ENCODE measurements at places on chromosomes 5 and 9.

DNA sequence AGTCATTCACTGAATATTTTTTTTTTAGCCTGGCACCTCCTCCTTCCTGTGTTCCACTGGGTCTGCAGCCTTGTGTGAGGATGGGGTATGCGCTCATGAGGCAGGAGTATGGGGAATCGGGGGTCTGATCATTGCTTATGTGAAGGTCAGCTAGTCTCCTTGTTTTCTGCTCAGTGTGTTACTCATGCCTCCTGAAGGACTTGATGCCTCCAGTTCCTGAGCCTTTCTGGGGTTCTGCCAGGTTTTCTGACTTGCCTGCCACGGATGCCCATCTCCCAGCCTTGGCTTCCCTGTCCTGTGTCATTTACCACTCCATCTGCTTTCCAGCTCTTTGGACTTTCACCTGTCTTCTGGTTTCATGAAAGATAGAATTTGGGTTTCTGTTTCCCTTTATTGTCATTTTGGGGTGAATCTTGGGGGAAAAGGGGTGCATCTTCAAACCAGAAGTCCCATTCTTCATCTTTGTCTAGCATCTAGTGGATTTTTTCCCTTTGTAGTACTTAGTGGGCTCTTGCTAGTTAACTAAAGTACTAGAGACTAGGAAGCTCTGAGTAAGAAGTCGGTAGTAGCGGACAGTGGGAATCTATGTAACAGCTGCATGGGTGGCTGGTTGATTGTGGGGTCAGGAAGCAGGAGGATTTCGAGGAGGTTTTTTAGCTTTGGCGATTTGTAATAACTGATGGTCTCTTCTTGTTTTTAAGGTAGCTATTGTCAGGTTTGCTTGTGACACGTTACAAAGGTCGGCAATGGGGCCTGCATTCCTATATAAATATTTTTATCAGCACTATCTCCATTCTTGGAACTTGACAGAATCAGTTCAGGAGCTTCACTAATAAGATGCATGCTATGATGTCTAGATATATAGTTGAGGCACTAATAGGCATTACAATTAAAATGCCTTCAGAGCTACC is 8.2 kb downstream of the OTULIN start:
- no peak for DNase-seq
- H3K27ac ChIP-seq = no peak overlapping the region
- no peaks in the 10 kb centered on the region for H3K27me3 ChIP-seq

DNA sequence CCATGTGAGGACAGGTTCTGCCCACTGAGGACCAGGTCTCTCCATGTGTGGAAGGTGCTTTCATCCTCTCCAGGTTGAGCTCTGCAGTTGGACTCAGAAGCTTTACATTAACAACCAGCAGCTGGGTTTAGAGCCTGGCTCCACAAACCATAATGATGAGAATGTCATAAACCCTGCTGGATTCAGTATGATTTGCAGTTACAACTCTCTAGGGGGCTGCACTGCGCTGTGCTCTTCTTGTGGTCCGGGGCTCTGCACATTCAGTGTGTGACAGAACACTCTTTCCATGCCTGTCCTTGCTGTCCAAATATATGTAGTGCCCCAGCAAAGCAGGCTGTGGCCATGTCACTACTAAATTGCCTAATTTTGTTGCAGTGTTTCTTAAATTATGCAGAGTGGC is 334.3 kb downstream of the ICE1 start:
- no peaks in the 10 kb centered on the region for H3K36me3 ChIP-seq
- DNase-seq = no peak
- H3K4me1 ChIP-seq = no peaks in the 10 kb centered on the region
- H3K4me3 ChIP-seq = no peak overlapping the region

GRCh38 chr5:150661086-150661485 is at the start of gene MYOZ3:
Gene MYOZ3, plus strand, starts transcription at chr5:150661251. Its CDS starts 1,691 bp downstream, at chr5:150662942.
- no peak within 1 kb of the TSS for H3K4me3 ChIP-seq
- DNase-seq = no peak
- H3K27me3 ChIP-seq = no peaks in the 10 kb centered on the region
- H3K27ac ChIP-seq = no peak within 1 kb of the TSS
- no peaks in the 10 kb centered on the region for H3K36me3 ChIP-seq

DNA sequence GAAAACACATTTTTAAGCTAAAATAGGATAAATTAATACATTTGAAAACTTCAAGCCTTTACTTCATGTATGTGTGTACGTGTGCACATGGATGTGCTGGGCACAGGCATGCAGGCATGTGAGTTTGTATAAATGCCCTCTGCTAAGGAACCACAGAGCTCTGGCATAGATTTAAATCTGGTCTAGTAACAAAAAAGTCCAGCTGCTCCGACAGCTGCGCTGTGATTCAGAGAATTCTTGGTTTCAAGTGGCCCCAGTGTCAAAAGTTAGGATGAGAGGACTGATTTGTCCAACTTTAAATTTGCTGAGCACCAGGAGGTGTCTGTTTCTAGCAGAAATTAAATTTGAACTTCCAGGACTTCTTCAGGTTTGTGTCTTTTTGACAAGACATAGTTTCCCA is 203.7 kb upstream of the TUT7 start:
- no peaks in the 10 kb centered on the region for H3K4me1 ChIP-seq
- H3K36me3 ChIP-seq = no peaks in the 10 kb centered on the region
- no peak overlapping the region for H3K27ac ChIP-seq
- no peak for DNase-seq

GRCh38 chr9:1200847-1201251 is 150.7 kb downstream of the DMRT2 start:
- no peak overlapping the region for H3K4me3 ChIP-seq
- peak; percentile 50 for DNase-seq
- no peaks in the 10 kb centered on the region for H3K36me3 ChIP-seq
- H3K27ac ChIP-seq = no peak overlapping the region
- peaks cover 27% of the 10 kb centered on the region for H3K4me1 ChIP-seq

DNA sequence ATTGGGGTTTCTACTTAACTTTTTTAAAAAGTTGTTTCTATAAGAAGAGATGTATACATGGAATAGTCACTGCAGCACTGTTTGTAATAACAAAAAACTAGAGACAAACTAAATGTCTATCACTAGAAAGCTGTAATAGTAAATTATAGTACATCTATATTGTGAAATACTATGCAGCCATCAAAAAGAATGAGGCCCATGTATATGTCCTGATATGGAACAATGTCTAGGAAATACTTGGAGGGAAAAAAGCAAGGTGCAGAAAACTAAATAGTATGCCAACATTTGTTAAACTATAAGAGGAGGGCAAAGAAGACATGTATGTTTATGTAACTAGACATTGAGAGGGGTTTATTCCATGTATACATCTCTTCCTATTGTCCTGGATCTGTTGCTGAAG is 2.9 kb upstream of the RAB14 start:
- H3K27ac ChIP-seq = no peak overlapping the region
- peaks cover 4% of the 10 kb centered on the region for H3K4me1 ChIP-seq
- no peaks in the 10 kb centered on the region for H3K27me3 ChIP-seq
- H3K4me3 ChIP-seq = no peak overlapping the region
- H3K36me3 ChIP-seq = no peaks in the 10 kb centered on the region

- H3K36me3 ChIP-seq = no peaks in the 10 kb centered on the region
- no peaks in the 10 kb centered on the region for H3K4me1 ChIP-seq
- DNase-seq = no peak
- no peaks in the 10 kb centered on the region for H3K27me3 ChIP-seq
- H3K27ac ChIP-seq = no peak overlapping the region
Observed at GRCh38 chr9:102966999-102967398, 28.1 kb upstream of the CYLC2 start.

GRCh38 chr5:140367256-140368013 is 7.4 kb downstream of the SLC4A9 start:
- DNase-seq = no peak
- no peak overlapping the region for H3K4me3 ChIP-seq
- peaks cover 12% of the 10 kb centered on the region for H3K4me1 ChIP-seq

DNA sequence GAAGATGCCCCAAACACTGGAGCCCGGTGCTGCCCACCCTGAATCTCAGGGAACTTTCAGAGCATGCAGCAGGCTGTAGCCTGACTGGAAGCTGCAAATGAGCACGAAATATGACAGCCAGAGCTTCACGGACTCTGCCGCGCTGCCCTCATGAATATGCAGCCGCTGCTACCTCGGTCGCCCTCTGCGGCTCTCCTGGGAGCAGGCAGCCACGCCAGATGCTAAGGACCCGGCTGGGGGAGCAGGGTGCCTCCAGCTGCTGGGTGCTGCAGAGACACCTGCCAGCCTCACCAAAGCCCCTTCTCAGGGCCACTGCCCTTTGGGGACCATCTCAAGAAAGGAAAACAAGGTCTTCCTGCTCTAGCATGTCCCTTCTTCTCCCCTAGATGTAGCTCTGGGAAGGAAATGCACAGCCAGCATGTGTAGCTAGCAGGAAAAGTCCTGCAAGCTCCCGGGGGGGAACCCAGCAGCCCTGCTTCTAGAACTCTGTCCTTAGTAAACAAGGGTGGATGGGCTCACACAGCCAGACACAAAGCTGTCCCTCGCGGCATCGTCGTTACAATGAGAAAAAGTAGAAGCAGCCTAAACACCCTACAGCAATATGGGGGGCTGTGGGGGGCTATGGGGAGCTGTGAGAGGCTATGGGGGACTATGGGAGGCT is 56.8 kb upstream of the OLFM1 start:
- no peaks in the 10 kb centered on the region for H3K27me3 ChIP-seq
- no peak for DNase-seq
- H3K36me3 ChIP-seq = no peaks in the 10 kb centered on the region
- no peak overlapping the region for H3K27ac ChIP-seq
- no peak overlapping the region for H3K4me3 ChIP-seq

DNA sequence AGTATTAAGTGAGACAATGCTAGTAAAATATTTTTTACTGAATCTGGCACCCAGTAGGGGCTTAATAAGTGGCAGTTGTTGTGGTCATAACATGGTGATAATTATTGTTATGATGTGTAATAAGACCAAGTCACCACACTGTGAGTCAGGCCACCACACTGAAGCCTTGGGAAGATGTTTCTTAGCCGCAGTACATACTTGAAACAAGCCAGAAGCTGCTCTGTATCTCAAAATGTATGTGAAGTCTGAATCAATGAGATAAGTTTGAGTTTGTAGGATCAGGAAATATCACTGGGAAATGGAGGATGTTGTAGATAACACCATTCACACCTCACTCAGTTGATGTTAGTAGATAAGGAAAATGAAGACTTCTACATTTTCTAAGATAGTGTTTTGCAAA is 51.3 kb upstream of the PTPN3 start:
- no peak overlapping the region for H3K4me3 ChIP-seq
- H3K4me1 ChIP-seq = no peaks in the 10 kb centered on the region
- no peak overlapping the region for H3K27ac ChIP-seq
- H3K36me3 ChIP-seq = no peaks in the 10 kb centered on the region

GRCh38 chr9:129826344-129826743 is 2.4 kb upstream of the TOR1A start:
- no peaks in the 10 kb centered on the region for H3K27me3 ChIP-seq
- no peak overlapping the region for H3K27ac ChIP-seq
- peaks cover 7% of the 10 kb centered on the region for H3K4me1 ChIP-seq
- H3K36me3 ChIP-seq = peaks cover 35% of the 10 kb centered on the region

- no peak overlapping the region for H3K4me3 ChIP-seq
- DNase-seq = no peak
Observed at GRCh38 chr5:13994621-13995253, 50.2 kb upstream of the DNAH5 start.

- no peaks in the 10 kb centered on the region for H3K27me3 ChIP-seq
- H3K36me3 ChIP-seq = no peaks in the 10 kb centered on the region
- no peaks in the 10 kb centered on the region for H3K4me1 ChIP-seq
- DNase-seq = no peak
- no peak overlapping the region for H3K4me3 ChIP-seq
Observed at GRCh38 chr5:169085212-169085611, 215.7 kb downstream of the SLIT3 start.

GRCh38 chr5:172901788-172902496 is 57.3 kb upstream of the RPL26L1 start:
- no peak for DNase-seq
- peak overlapping the region; percentile 87 for H3K27ac ChIP-seq
- H3K36me3 ChIP-seq = no peaks in the 10 kb centered on the region
- no peaks in the 10 kb centered on the region for H3K27me3 ChIP-seq

DNA sequence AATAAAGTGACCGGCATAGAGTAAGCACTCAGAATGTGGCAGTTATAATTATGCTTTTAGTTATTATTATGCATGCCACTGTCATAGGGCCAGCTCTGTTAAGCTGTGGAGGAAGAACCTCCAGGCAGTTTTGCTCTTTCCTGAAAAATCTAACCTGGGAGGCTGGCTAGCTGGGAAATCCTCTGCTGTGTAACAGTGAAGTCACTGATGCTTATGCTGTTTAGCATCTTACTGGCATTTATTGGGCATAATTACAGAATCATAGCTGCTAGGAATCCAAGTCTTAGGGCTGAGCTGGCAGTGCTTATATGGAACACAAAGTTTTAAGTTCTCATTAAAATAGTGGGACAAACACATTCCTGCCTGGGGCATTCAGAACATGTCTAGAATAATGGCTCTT is 5.5 kb upstream of the GSN start:
- H3K27me3 ChIP-seq = no peaks in the 10 kb centered on the region
- no peaks in the 10 kb centered on the region for H3K36me3 ChIP-seq
- no peak for DNase-seq
- no peak overlapping the region for H3K27ac ChIP-seq

GRCh38 chr5:147305147-147305546 is 70.3 kb downstream of the STK32A start:
- no peaks in the 10 kb centered on the region for H3K4me1 ChIP-seq
- no peaks in the 10 kb centered on the region for H3K27me3 ChIP-seq
- no peak overlapping the region for H3K27ac ChIP-seq
- H3K36me3 ChIP-seq = no peaks in the 10 kb centered on the region
- no peak for DNase-seq
- H3K4me3 ChIP-seq = no peak overlapping the region

GRCh38 chr5:180313677-180314505 is 22.0 kb upstream of the MAPK9 start:
- peak; percentile 62 for DNase-seq
- peak overlapping the region; percentile 66 for H3K4me3 ChIP-seq
- peaks cover 8% of the 10 kb centered on the region for H3K4me1 ChIP-seq
- no peaks in the 10 kb centered on the region for H3K36me3 ChIP-seq

- no peaks in the 10 kb centered on the region for H3K4me1 ChIP-seq
- peak; percentile 5 for DNase-seq
- H3K27ac ChIP-seq = no peak overlapping the region
- H3K4me3 ChIP-seq = no peak overlapping the region
- H3K27me3 ChIP-seq = no peaks in the 10 kb centered on the region
Observed at GRCh38 chr5:6399980-6400910, 21.9 kb upstream of the MED10 start.

DNA sequence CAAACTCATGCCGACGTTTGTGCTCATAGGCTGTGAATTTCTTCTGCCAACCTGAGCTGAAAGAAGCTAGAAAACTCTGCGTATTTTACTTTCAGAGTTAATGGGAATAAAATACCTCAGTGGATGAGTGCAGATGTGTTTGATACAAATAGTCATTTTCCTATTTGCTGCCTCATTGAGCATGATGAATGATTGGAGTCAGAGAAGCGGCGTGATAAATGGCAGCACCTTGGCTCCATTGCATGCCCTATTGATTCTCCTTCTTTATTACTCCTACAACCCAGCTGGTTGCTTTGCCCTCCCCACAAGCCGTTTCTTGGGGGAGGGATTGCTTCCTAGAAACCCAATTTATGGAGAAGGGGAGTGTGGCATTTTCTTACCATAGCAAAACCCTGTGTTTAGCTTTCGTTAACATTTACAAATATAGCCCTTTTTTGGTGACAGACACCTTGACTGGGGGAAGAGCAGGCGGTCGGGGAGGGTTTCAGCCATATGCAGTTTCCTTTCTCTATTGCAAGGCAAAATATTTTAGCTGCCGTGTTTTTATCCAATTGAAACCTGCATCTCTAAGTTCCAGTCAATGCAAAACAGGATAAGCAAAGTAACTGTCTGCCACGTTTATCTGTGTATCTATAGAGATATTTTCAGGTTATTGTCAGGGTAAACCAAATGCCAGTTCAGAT is 93.1 kb upstream of the TBCA start:
- no peaks in the 10 kb centered on the region for H3K36me3 ChIP-seq
- H3K4me3 ChIP-seq = no peak overlapping the region
- DNase-seq = no peak

Measured in liver (tissue), 10 donors.